ENCODE measurements at places on chromosomes 7 and 10. TPM values are rescaled to one million over a fixed set of nuclear protein-coding genes. Genes with fewer than 3 reads are reported as not detected.

Gene CPXM2
- 19.8 TPM for total RNA-seq

GRCh38 chr10:110040767-110041478 is 33.1 kb downstream of the ADD3 start:
- DNase-seq = peak; percentile 37
- H3K4me1 ChIP-seq = peaks cover 45% of the 10 kb centered on the region
- H3K4me3 ChIP-seq = no peak overlapping the region
- no peaks in the 10 kb centered on the region for H3K27me3 ChIP-seq
- H3K36me3 ChIP-seq = no peaks in the 10 kb centered on the region

- no peak for DNase-seq
- H3K27ac ChIP-seq = no peak overlapping the region
- H3K27me3 ChIP-seq = peaks cover 12% of the 10 kb centered on the region
These were observed 125.0 kb downstream of the FAM107B start for GRCh38 chr10:14649739-14650138.

DNA sequence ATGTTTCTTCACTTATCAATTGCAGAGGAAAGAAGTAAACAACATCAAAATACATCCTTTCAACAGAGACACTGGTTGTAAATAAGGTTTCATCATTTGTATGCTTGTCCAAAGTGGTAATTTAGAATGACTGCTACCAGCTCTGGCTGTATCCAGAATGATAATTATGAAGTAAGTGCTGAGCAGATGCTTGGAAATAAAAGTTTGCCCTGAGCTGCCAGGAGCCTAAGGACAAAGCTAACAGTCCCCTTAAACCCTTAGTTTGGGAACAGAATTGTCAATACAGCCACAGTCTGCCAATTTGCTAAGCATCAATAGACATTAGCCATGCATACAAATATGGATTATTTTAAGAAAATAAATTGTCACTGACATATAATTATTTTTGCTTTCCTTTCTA is 147.0 kb upstream of the SLC13A1 start:
- no peaks in the 10 kb centered on the region for H3K36me3 ChIP-seq
- H3K4me1 ChIP-seq = no peaks in the 10 kb centered on the region
- no peak overlapping the region for H3K27ac ChIP-seq
- no peak for DNase-seq
- no peak overlapping the region for H3K4me3 ChIP-seq

- H3K27ac ChIP-seq = no peak overlapping the region
- peaks cover 68% of the 10 kb centered on the region for H3K27me3 ChIP-seq
- DNase-seq = no peak
- H3K36me3 ChIP-seq = no peaks in the 10 kb centered on the region
These were observed 38.6 kb upstream of the MXI1 start for GRCh38 chr10:110168601-110169481.
